ENCODE measurements at places on chromosomes 13 and 19. TPM values are rescaled to one million over a fixed set of nuclear protein-coding genes. Genes with fewer than 3 reads are reported as not detected.

Gene SLC17A7
- total RNA-seq = 4.7 TPM

Gene NDFIP2
- total RNA-seq = 13.1 TPM

Gene ZNF548
- total RNA-seq = 29.0 TPM

GRCh38 chr13:30928978-30929377 lies 3.5 kb upstream of the TEX26 start:
- no peak for DNase-seq
- H3K27me3 ChIP-seq = no peaks in the 10 kb centered on the region
- no peak overlapping the region for H3K27ac ChIP-seq

DNA sequence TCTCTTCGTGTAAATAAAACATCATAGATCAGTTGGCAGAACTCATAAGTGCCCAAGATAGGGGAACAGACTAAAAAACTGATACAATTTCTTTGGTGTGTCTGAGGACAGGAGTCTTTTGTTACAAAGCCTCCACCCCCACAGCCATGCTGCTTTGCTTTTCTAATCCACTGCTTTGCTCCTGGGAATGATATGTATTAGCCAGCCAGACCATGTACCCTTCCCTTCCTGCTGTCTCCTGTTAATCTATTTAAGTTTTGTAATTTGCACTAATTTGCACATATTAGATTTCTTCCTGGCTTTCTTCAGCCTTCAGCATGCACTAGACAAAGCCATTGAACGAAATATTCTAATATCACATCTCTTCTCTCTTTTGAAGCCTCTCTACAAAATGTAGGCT lies 130.5 kb downstream of the MAB21L1 start:
- no peaks in the 10 kb centered on the region for H3K27me3 ChIP-seq
- no peaks in the 10 kb centered on the region for H3K36me3 ChIP-seq
- H3K4me3 ChIP-seq = no peak overlapping the region

DNA sequence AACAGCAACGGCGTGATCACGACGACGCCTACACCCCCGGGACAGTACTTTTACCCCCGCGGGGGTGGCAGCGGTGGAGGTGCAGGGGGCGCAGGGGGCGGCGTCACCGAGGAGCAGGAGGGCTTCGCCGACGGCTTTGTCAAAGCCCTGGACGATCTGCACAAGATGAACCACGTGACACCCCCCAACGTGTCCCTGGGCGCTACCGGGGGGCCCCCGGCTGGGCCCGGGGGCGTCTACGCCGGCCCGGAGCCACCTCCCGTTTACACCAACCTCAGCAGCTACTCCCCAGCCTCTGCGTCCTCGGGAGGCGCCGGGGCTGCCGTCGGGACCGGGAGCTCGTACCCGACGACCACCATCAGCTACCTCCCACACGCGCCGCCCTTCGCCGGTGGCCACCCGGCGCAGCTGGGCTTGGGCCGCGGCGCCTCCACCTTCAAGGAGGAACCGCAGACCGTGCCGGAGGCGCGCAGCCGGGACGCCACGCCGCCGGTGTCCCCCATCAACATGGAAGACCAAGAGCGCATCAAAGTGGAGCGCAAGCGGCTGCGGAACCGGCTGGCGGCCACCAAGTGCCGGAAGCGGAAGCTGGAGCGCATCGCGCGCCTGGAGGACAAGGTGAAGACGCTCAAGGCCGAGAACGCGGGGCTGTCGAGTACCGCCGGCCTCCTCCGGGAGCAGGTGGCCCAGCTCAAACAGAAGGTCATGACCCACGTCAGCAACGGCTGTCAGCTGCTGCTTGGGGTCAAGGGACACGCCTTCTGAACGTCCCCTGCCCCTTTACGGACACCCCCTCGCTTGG lies 966 bp downstream of the JUNB start:
- no peaks in the 10 kb centered on the region for H3K4me1 ChIP-seq
- DNase-seq = peak; percentile 88
- peak overlapping the region; percentile 73 for H3K4me3 ChIP-seq
- peak overlapping the region; percentile 70 for H3K27ac ChIP-seq
- H3K27me3 ChIP-seq = peaks cover 4% of the 10 kb centered on the region

DNA sequence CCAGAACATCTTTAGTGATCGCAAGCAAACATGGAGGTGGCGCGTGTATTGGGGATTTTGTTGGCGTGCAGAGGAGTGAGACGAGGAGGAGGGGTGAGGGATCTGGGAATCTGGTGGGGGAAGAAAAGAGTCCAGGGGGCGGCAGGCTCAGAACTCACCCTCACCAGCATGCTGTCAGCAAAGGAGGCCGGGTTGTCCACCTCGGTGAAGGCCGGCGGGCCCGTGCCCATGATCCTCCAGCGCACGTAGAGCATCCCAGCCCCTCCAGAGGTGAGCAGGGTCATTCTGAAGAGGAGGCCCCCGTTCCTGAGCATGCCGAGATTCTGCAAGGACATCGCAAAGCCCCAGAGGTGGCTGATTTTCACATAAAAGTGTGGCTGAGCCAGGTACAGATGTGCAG lies 37.2 kb downstream of the TMTC4 start:
- no peaks in the 10 kb centered on the region for H3K27me3 ChIP-seq
- no peak for DNase-seq
- H3K4me3 ChIP-seq = no peak overlapping the region
- peaks cover 3% of the 10 kb centered on the region for H3K36me3 ChIP-seq
- H3K4me1 ChIP-seq = no peaks in the 10 kb centered on the region
- no peak overlapping the region for H3K27ac ChIP-seq

DNA sequence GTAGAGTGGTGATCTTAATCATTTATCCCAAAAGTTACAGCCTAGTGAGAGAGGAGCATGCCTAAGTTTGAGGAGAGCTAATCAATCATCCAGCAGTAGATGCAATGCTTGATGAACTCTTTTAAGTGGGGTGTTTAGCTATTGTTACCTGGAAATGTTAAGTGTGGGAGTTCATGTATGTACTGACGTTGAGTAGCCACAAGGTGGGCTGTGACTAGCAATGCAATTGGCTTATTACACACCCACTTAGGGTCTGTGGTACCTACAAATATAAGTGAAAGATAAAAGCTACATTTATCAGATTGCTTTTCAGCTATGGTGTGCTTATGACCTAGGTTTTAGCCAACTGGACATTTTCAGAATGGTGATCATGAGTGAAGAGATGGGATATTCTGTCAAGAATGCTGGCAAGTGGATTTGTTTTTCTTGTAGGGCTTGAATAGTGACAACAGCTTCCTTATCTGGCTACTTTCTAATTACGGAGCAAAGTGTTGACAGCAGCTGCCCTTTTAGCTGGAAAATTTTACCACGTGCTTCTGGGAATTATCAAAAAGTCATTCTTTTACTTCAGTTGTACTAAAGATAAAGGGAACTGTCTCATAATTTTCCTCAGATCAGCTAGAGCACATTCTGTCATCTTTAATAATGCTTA lies 170.6 kb downstream of the POSTN start:
- H3K4me3 ChIP-seq = no peak overlapping the region
- H3K27me3 ChIP-seq = no peaks in the 10 kb centered on the region
- H3K4me1 ChIP-seq = no peaks in the 10 kb centered on the region
- H3K36me3 ChIP-seq = no peaks in the 10 kb centered on the region

- no peak overlapping the region for H3K27ac ChIP-seq
- peaks cover 1% of the 10 kb centered on the region for H3K4me1 ChIP-seq
- H3K27me3 ChIP-seq = no peaks in the 10 kb centered on the region
Measured at GRCh38 chr13:39321574-39321973, 281.4 kb downstream of the LHFPL6 start.
